ENCODE measurements at places on chromosomes 5 and 9. TPM values are rescaled to one million over a fixed set of nuclear protein-coding genes. Genes with fewer than 3 reads are reported as not detected.

ANKRD20A1 gene
- total RNA-seq, result 0.18 TPM

TTC23L gene
- under 0.01 TPM for total RNA-seq

TAF11L3 gene
- not detected for total RNA-seq

CFAP157 gene
- not detected for total RNA-seq

- peak; percentile 40 for DNase-seq
Measured at GRCh38 chr9:36560771-36561170, 11.9 kb upstream of the MELK start.

- peak; percentile 79 for DNase-seq
Measured at GRCh38 chr5:149060325-149060724, 2.5 kb downstream of the SH3TC2 start.

GRCh38 chr9:100474082-100474923, 1.4 kb downstream of the TMEFF1 start:
- DNase-seq, result no peak

DNA sequence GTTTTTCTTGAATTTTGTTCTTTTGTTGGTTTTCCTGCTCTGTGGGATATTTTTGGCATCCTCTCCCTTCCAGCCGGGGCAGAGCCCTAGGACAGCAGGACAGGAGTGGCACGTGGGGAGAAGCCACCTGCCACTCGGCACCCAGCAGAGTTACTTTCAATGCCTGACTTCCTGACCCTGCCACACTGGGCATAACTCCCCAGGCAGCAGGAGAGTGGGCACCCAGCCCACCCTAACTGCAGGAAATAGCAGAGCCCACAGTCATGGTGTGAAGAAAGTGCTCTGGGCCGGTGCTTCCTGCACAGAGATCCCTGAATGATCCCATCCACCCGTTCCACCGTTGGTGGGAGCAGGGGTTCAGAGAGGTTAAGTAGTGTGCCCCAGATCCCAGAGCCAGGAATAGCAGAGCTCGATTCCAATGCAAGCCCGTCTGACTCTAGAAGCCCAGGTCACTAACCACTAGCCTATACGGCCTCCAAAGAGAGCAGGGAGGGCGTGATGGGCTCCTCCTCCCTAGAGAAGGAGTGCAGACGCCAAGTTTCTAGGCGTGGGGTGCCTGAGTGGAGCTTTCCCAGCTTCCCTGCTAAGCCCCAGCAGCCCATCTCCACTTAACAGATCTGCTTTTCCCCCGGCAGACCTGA, 8.1 kb upstream of the NUP214 start:
- DNase-seq, result no peak
